ENCODE measurements at places on chromosomes 2 and 18. TPM values are rescaled to one million over a fixed set of nuclear protein-coding genes. Genes with fewer than 3 reads are reported as not detected.
A peak's percentile ranks its signal among the peaks of the same experiment; 100 is the strongest.

The KIF1A gene
- total RNA-seq = not detected

The CRACDL gene
- 0.15 TPM for total RNA-seq

The LIMS2 gene
- 1.0 TPM for total RNA-seq

The GYPC gene
- total RNA-seq = not detected

The TMEM200C gene
- total RNA-seq = 0.04 TPM

DNA sequence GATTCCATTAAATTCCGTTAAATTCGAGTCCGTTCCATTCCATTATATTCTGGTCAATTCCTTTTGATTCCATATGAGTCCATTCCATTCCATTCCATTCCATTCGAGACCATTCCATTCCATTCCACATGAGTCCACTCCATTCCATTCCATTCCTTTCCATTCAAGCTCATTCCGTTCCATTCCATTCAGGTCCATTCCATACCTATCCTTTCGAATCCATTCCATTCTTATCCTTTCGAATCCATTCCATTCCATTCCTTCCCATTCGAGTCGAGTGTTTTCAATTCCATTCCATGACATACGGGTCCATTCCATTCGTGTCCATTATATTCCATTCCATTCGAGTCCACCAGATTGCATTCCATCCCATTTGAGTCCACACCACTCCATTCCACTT lies 1127.4 kb downstream of the RPIA start:
- no peaks in the 10 kb centered on the region for H3K27me3 ChIP-seq
- no peak overlapping the region for H3K27ac ChIP-seq
- no peak for DNase-seq
- H3K4me3 ChIP-seq = no peak overlapping the region

DNA sequence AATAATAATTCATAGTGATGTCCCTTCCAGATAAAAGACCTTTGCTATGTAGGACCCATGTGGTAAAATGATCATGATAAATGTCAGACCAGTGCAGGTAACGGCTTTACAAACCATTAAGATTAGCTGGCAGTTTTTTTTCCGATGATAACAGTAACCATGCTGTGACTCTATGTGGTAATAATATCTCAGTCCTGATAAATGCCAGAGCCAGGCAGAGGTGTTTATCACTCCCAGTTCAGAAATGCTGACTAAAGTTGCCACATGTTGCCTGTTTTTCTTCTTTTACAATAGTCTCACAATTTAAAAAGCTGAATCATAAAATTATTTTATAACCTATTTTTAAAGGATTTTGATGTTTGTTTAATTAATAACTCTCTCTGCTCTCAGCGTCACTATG lies 565.1 kb downstream of the ARHGAP15 start:
- H3K27me3 ChIP-seq = no peaks in the 10 kb centered on the region
- H3K4me1 ChIP-seq = no peaks in the 10 kb centered on the region
- no peak for DNase-seq
- no peak overlapping the region for H3K4me3 ChIP-seq
- H3K36me3 ChIP-seq = no peaks in the 10 kb centered on the region

DNA sequence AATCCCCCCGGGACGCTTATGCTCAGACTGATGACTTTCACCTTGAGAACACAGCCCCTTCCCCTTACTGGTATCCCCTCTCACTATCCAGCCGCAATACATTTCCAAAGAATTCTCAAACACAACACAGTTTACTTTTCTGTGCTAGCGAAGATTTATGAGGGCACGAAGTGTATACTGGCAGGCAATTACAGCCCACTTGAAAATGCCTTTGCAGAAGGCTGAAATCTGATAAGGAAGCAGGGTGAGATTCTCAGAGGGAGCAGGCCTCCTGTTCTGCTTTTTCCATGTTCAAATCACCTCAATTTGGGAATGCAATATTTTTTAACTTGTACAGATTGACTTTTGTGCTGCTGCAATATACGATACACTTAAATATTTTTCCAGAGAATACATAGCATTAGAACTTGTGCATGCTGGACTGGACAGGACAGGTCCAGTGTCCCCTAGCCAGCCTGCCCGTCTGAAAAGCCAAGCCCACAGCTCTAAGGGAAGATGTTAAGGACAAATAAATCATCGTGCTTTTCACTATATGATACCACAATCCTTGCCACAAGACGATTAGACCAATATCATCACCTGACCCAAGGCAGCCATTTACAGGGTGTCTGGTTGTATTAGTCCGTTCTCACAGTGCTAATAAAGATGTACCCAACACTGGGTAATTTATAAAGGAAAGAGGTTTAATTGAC lies 262.1 kb downstream of the EPHA4 start:
- H3K27me3 ChIP-seq = no peaks in the 10 kb centered on the region
- no peak overlapping the region for H3K27ac ChIP-seq
- no peaks in the 10 kb centered on the region for H3K36me3 ChIP-seq
- H3K4me3 ChIP-seq = no peak overlapping the region
- H3K4me1 ChIP-seq = no peaks in the 10 kb centered on the region

- H3K36me3 ChIP-seq = no peaks in the 10 kb centered on the region
- H3K27ac ChIP-seq = no peak overlapping the region
- DNase-seq = no peak
These were observed 120.9 kb upstream of the DCC start for GRCh38 chr18:52219102-52219501.

DNA sequence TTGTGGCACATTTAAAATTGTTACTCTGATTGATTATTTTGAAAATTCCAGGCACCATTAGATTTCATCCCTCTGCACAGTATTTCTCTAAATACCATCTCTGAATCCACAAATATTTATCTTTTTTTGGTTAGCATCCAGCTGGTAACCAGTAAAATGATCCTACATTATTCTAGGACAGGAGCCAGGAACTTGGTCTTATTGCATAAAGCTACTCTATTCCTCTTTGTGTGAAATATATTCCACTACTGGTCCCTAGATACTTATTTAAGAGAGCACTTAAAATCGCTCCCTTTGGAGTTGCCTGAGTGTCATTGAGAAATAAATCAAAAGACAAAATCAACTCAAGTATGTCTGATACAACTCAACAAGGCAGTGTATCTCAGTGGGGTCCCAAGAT lies 7.4 kb upstream of the MBOAT2 start:
- H3K4me3 ChIP-seq = no peak overlapping the region
- H3K36me3 ChIP-seq = no peaks in the 10 kb centered on the region
- DNase-seq = no peak
- no peaks in the 10 kb centered on the region for H3K27me3 ChIP-seq

DNA sequence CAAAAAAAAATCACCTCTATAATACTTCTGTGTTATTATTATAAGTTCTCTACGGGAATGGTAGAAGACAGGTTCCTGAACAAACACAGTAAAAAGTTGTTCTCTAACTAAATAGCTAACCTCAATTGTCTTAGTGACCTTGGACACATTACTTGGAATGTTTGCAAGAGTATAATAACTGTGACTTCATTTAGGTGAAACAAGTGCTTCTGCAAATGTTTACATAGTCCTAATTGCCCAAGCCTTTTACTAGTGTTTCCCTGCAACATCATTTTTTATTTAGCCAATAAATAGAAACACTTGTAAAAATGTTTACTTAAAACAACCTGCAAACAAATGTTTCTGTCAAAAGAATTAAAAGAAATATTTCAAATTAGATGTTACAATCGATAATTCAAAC lies 9.9 kb downstream of the PLEKHM3 start:
- no peak overlapping the region for H3K27ac ChIP-seq
- H3K27me3 ChIP-seq = no peaks in the 10 kb centered on the region
- H3K4me1 ChIP-seq = peaks cover 31% of the 10 kb centered on the region
- H3K4me3 ChIP-seq = no peak overlapping the region
- H3K36me3 ChIP-seq = 0 out of 3 replicates have a peak, but pooled peaks cover 2% of the 10 kb centered on the region

DNA sequence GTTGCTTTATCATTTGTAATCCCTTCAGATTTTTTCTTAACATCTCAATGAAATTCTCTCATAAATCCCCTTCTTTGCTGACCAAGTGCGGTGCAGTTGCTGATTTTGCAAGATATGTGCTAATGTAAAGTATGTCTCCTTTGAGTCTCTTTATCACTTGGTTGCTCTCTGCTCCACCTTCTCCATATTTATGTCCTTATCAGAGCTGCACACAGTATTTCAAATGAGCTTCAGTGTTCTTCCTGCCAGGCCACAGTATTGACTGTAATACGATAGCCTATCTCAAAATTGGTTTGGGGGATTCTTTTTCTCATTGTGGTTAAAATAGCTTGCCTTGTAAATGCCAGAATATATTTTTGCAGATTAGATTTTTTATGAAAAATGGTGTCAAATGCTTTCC lies 32.2 kb downstream of the MAIP1 start:
- no peak for DNase-seq
- no peak overlapping the region for H3K4me3 ChIP-seq
- no peaks in the 10 kb centered on the region for H3K27me3 ChIP-seq
- H3K36me3 ChIP-seq = no peaks in the 10 kb centered on the region

GRCh38 chr2:71586471-71586870 lies 133.1 kb downstream of the DYSF start:
- no peak overlapping the region for H3K4me3 ChIP-seq
- no peaks in the 10 kb centered on the region for H3K36me3 ChIP-seq
- DNase-seq = no peak

DNA sequence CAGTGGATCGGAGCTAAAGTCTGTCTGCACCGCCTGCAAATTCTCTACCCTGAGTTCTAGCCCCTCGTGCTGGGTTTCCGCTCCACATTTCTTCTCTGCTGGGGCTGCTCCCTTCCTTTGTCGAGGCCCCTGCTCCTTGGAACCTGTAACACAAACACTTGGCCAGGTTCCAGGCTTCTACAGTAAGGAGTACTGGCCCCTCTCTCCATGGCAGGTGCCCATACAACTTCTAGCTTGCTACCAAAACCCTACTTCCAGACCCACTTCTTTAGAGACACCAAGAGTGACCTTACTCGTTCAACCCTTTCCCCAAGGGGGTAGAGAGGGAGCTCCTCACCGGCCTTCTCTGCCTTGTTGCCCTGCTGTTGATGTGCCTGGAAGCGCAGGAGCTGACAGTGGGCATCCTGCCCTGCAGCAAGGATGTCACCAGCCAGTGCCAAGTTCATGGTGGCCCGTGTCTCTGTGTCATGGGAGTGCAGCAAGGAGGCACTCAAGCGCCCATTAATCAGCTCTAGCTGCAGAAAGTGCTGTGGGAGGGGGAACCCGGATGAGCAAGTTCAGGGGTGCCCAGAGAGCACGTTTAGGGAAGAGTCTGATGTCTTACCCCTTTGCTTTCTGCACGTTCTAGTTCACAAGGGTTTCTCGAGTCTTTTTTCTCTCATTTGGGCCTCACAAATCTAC lies 1.1 kb downstream of the PREB start:
- peak overlapping the region; percentile 96 for H3K4me3 ChIP-seq
- peaks cover 3% of the 10 kb centered on the region for H3K27me3 ChIP-seq
- H3K27ac ChIP-seq = peak overlapping the region; percentile 72
- H3K4me1 ChIP-seq = peaks cover 44% of the 10 kb centered on the region

GRCh38 chr18:48924630-48925490 lies 25.9 kb downstream of the SMAD7 start:
- H3K4me3 ChIP-seq = no peak overlapping the region
- H3K27ac ChIP-seq = peak overlapping the region; percentile 63
- H3K27me3 ChIP-seq = no peaks in the 10 kb centered on the region

GRCh38 chr18:76943542-76944339 lies 121.4 kb downstream of the ZNF236 start:
- no peak for DNase-seq
- H3K27me3 ChIP-seq = no peaks in the 10 kb centered on the region
- H3K36me3 ChIP-seq = peaks cover 5% of the 10 kb centered on the region
- no peak overlapping the region for H3K27ac ChIP-seq
- H3K4me3 ChIP-seq = no peak overlapping the region
- H3K4me1 ChIP-seq = no peaks in the 10 kb centered on the region

DNA sequence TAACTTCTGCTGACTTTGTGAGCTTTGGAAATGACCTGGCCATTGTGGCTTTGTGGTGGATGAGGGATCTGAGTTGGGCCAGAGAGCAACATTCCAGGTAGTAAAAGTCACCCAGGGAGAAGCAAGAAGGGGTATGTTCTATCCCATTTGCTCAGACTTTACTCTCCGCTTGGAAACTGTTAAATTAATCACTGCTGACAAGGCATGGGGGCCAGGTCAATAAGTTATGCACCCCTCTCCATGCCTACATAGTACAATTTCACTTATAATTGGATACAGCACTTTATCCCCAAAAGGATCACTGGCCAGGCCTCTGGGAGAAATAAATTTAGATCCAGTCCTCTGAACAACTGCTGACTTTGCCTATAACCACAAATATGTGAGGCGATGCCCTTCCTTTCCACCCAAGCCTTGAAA lies 92.1 kb downstream of the RPRM start:
- H3K36me3 ChIP-seq = no peaks in the 10 kb centered on the region
- no peak overlapping the region for H3K27ac ChIP-seq
- H3K4me1 ChIP-seq = no peaks in the 10 kb centered on the region
- H3K27me3 ChIP-seq = no peaks in the 10 kb centered on the region
- no peak for DNase-seq

- H3K4me1 ChIP-seq = no peaks in the 10 kb centered on the region
- no peak overlapping the region for H3K27ac ChIP-seq
- no peak for DNase-seq
- no peaks in the 10 kb centered on the region for H3K27me3 ChIP-seq
- no peak overlapping the region for H3K4me3 ChIP-seq
- H3K36me3 ChIP-seq = no peaks in the 10 kb centered on the region
These were observed 332.4 kb upstream of the KYNU start for GRCh38 chr2:142545036-142545435.

DNA sequence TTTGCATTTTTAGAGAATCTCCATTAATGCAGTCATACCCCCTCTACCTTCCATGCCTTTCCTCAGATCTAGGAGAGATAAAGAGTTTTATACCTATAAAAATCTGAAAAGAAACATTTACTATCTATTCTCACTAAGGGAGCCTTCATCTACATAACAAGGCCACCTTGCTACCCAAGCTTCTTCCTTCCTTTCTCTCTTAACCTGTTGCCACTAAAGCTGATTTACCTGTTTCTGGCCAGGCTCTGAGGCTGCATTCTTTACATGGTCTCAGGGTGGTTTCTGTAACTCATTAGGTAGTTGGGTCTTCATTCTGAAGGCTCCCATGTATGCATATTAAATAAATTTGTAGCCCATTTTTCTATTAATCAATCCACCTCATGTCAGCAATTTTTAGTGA lies 391.6 kb downstream of the DLGAP1 start:
- no peaks in the 10 kb centered on the region for H3K4me1 ChIP-seq
- DNase-seq = no peak
- H3K4me3 ChIP-seq = no peak overlapping the region
- no peaks in the 10 kb centered on the region for H3K27me3 ChIP-seq
- H3K36me3 ChIP-seq = no peaks in the 10 kb centered on the region

DNA sequence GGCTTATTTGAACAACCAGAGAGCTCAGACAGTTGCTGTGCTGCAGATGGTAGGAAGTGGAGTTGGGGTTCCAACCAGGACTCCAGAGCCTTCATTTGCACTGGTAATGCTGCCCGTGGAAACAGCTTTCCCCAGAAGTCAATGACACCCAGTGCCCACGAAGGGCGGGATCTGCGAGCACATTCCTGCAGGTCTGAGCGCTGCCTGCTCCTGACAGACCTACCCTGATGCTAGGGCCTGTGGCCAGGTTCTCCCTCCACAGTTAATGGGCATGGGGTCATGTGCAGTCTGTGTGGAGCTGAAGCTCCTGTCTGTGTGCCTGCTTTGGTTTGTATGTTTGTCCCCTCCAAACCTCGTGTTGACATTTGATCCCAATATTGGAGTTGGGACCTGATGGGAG lies 299.0 kb upstream of the HS6ST1 start:
- DNase-seq = no peak
- no peaks in the 10 kb centered on the region for H3K4me1 ChIP-seq
- H3K36me3 ChIP-seq = no peaks in the 10 kb centered on the region
- H3K27me3 ChIP-seq = no peaks in the 10 kb centered on the region

GRCh38 chr2:137960223-137960622 lies 4.0 kb upstream of the HNMT start:
- peaks cover 80% of the 10 kb centered on the region for H3K4me1 ChIP-seq
- H3K27me3 ChIP-seq = no peaks in the 10 kb centered on the region
- no peak overlapping the region for H3K4me3 ChIP-seq
- H3K27ac ChIP-seq = no peak overlapping the region
- DNase-seq = no peak
